ENCODE measurements at places on chromosomes 5 and 9. TPM values are rescaled to one million over a fixed set of nuclear protein-coding genes. Genes with fewer than 3 reads are reported as not detected.

The EQTN gene
- total RNA-seq = not detected

The SCGB3A2 gene
- not detected for total RNA-seq

The DNM1 gene
- total RNA-seq = 1.3 TPM

The PCDHA1 gene
- total RNA-seq = not detected

The MYMK gene
- not detected for total RNA-seq

- no peak for DNase-seq
Observed at GRCh38 chr9:127962278-127962677, 18.5 kb downstream of the EEIG1 start.

- DNase-seq = no peak
Observed at GRCh38 chr5:62312674-62313073, 6.7 kb downstream of the KIF2A start.

GRCh38 chr9:130751631-130752355 is 58.2 kb downstream of the EXOSC2 start:
- no peak for DNase-seq

DNA sequence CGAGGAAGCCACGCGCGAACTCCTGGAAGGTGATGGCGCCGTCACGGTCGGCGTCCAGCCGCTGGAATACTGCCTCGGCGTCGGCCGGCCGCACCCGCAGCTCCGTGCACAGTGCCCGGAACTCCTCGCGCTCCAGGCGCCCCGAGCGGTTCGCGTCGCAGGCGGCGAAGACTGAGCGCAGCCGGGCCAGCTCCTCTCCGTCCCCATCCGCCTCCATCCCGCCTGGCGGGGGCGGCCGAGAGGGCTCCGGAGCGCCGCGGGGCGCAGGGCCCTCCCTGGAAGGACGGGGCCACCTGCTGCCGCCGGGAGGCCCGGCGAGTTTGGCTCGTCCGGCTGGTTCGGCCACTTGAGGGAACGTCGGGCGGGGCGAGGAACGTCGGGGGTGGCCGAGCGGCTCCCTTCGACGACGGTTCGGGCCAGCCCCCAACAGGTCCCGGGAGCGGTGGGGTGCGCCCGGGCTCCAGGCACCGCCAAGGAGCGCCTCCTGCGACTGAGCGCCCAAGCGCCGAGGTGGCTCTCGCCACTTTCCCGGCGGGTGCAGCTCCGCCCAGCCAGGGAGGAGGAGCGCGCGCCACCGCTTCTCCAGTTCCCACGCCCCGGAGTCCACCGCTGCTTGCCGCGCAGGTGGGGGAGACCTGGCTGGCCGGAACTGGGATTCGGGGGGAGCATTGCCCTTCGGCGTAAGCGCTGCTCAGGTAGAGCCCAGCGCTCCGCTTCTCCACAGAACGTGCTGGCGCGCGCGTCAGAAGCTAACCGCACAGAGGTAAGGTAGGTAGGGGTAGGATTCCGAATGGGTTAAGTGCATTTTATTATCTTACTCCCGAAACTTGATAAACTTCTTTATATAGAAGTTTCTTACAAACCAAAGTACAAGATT is at the start of gene RASEF:
Gene RASEF (minus strand): TSS at position 492 of the 877 bp plus-strand sequence. CDS start 275 bp downstream, at position 217.
- DNase-seq = no peak

DNA sequence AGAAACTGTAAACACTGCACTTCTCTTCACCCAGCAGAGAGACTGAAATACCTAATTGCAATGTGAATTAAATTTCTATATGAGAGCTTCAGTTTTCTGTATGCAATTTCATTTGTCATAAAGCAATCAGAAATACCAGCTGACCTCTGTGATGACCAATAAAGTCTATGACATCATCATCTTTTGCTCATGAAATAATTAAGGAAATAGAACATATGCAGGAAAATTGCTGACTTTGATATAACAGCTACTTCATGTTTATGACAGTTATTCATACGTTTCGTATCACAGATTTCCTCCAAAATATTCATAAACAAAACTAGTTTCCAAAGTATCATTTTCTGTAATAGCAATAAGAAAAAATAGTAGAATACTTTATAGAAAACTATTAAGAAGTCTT is 652.3 kb downstream of the SLCO4C1 start:
- no peak for DNase-seq

DNA sequence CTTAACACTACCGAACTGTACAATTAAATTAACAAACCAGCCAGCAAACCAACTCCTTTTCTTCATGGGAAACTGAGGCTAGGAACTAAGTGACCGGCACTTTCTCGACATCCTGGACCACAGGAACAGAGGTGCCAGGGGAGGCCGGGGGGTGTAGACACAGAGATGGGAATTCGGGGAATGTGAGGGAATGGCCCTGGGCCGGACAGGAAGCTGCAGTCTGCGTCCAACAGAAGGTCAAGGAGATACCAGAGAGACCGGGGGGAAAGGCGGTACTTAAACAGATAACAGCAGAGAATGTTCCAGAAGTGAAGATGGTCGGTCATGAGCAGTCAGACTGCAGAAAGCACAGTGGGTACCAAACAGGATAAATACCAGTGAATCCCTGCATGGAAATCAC is 40.3 kb downstream of the DBH start:
- no peak for DNase-seq

GRCh38 chr5:135543001-135543484 is 7.3 kb upstream of the NEUROG1 start:
- DNase-seq = no peak

DNA sequence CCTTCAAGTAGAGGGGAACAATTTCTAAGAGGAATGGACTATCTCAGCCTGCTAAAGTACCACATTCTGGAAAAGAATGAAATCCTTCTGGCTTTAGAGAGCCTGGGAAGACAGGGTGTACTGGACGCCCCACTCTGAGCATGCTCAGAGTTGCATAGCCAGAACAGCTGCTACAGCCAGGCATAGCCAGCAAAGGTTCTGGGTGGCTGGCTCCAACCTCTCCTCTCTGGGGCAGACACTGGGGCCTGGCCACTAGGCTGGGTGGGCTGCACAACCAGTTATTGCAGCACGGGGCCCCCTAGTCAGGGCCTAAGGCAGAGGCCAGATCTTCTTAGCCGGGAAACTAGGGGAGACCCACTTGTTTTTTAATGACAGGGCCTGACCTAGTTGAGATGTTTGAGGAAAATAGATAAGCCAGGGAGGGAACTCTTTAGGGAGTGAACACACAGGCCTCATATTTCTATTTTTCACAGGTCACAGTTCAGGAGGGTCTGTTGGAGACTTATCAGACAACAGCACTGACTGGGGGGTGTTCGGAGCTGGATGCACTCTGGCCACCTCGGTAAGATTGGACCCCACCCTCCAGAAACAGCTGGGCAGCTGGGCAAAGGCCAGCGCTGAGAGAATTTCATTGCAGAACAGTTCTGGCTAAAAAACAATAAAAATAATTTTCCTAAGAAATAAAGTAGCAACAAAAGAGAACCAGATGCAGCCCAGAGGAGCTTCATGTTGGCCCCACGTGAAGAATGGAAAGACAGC is 142.9 kb downstream of the LPAR1 start:
- no peak for DNase-seq

DNA sequence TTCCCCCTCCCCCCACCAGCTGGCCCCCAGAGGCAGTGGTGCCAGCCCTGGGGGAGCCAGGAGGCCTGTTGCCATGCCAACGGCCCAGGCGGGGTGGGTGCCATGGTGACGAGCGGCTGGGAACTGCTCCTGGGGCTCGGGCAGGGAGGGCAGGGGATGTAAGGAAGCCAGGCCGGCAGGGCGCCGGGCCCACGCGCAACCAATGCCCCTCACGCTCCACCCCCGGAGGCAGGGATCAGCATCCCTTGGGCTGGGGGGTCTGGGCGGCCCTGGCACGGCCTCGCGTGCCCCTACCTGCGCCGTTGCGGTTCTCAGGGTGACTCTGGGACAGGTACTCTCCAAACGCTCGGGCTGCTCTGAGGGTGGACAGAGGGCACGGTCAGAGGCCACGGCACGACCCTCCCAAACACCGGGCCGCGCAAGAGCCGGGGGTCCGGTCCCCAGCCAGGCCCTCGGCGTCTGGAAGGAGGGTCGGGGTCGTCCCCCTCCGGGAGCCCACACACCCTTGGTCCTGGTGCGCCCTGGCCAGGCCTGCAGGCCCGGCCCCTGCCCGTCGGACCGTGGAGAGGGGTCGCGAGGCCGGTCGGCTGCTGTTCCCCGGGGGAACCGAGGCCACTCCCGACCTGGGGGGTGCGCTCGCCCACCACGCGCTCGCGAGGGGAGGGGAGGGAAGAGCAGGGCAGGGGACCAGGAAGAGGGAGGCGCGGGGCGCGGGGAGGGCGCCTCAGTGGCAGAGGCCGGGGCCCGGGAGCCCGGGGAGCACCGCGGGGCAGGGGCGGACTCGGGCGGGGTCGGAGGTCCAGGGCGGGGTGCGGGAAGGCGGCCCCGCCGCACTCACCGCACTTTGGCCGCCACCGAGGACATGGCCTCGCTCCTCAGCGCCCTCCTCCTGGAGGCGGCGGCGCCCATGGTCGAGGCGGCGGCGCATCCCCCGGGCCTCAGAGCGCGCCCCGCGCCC is 661 bp downstream of the NSMF start:
- DNase-seq = no peak

DNA sequence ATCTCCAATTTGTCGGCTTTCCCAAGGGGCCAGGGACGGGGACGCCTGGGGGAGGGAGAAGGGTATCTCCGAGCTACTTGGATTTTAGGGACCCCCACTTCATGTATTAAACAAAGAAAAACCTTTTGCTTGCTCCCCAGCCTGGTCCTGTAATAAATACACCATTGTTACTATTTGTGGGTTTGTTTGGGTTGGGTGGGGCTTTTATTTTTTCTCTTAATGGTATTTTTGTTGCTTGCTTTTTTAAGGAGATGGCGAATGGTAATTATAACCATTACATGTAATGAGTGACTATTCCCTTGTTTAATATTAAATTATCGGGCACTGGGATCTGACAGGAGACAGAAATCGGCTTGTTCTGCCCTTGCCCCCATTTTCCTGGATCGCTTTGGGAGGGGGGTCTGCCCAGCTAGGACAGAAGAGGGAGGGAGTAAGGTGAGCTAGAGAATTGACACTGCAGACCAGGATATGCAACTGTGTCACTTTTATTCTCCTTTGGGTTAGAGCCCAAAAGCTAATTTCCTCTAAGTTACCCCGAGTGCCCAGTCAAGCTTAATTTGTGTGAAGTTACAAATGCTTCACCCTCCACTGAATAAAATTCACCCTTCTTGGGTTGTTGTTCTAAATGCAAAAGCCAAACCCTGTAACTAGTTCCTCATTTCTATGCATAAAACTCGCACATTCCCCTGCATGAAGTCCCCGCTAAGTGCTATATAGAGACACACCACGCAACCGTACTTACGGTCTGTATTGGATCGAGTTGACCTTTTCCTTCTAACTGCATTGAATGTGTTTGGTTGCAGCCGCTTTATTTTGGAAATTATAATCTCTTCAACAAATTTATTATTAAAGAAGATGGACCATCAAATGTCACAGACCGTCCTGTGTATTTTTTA is 1.6 kb upstream of the ZNF608 start:
- DNase-seq = no peak

DNA sequence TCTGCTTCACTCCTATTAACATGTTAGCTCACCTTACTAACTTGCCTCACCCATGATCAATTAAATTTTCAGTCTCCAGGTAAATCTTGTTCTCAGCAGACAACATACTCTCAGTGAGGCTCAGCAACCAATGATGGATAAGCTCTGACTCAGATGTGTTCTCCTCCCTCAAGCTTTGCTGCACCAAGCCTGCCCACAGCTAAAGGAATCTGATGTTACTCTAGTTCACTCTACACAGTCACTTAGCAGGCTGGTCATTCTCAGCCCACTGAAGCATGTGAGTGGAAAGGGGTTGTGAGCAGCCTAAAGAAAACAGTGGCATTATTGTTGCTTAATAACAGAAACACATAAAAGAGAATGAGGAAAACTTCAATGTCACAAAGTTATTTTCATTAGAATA is 37.3 kb upstream of the CTNND2 start:
- DNase-seq = no peak

DNA sequence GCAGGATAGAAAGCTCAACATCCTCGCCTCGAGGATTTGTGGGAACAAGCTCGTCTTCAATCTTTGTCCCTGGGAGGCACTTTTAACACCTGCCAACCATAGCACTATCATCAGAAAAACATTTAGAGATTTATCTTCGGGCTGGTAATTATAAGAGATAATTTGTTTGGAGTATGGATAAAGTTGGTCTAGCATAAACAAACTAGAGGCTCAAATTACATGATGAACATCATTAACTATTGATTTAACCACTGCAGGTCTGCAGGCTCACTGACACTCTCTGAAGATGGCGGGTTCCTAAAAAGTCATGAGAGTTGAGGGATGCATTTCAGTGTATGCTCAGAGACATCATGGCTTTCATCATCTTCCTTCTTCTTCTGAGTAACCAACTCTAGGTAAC is 25.8 kb upstream of the PCA3 start:
- DNase-seq = no peak

DNA sequence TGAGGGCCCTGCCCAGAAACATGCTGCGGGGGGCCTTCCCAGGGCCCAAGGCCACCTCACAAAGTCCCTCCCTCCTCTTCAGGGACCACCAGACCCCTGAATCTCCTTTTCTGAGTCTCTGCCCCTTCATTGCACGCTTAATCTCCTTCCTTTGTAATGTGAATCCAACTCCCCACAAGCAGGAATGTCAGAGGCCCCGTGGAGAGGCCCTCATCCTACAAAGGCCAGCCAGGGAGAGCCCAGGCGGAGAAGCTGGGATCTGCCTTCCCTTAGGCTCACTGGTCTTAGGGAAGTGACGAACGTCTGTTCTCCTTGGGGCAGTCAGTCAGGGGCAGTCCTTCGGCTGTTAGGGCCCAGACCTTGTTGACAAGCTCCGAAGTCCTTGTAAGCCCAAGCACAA is 2.3 kb downstream of the SMIM33 start:
- DNase-seq = no peak

DNA sequence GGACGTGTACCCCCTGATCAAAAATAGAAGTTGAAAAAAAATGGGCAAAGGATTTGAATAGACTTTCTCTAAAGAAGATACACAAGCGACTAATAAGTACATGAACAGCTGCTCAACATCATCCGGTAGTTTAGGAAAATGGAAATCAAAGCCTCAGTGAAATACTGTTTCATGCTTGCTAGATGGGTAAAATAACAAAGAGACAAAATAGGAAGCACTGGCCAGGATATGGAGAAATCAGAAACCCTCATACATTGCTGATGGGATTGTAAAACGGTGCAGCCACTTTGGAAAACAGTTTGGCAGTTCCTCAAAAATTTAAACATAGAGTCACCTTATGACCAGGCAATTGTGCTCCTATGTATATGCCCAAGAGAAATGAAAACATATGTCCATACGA is 65.0 kb upstream of the SUB1 start:
- DNase-seq = no peak

DNA sequence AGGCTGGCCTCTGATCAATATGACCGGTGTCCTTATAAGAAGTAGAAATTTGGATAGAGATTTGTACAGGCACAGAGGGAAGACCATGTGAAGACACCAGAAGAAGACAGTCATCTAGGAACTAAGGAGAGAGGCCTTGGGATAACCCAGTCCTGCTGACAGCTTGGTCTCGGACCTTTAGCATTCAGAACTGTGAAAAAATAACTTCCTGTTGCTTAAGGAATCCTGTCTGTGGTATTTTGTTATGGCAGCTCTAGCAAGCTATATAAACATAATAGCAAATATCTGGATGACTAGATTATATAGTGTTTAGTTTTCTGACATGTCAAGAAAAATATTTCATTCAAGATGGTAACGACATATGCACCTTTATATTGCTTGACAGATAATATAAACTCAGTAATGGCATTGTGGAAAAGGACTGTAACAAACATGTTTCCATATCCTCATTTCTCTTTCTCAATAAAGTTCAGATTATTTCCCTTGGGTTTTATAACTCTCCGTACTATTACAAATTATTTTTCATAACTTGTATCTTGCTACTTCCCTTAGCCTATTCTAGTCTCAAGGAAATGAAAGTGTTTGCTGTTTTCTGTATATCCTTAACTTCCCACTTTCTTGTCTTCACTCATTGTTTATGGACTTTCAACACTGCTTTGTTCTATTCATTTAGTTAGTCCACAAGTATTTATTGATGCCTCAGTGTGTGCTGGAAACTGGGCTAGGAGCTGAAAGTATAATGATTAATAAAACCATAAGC is 62.4 kb downstream of the KIAA1958 start:
- no peak for DNase-seq

Measured in esophagus squamous epithelium (tissue), 5 donors.